ENCODE measurements at places on chromosomes 4 and X.

DNA sequence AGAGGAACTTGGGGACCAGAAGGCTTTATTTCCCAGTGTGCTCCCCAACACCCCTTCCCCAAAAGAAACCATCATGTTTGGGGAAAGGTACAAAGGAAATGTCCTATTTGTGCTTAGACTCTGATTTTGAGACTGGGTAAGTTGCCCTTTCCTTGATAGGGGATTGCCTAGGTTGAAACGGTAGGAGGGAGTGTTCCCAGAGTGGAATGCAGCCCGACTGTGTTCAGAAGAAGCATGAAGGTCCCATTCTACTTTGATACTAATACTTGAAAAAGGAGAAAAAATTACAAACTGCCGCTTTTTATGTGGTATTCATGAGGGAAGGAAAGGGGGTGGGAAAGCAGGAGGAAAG lies 32.4 kb upstream of the TMEM131L start:
- DNase-seq: no peak

DNA sequence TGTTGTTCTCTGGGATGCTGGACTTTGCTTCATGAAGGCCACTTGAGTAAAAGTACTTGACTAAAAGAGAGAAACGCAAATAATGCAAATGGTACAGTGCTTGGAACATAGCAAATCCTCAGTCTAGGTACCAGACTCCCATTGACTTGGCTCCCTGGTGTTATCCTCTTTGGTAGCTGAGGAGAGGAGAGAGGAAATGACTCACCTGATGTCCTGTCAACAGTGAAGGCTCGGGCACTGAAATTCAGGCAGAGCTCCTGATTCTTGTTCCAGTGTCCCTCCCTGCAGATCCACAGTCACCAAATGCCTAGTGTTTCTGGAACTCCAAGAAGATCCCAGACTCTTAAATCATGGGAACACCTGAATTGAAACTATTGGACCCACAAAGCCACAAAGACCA lies 22.5 kb upstream of the TCEAL4 start:
- DNase-seq: no peak

DNA sequence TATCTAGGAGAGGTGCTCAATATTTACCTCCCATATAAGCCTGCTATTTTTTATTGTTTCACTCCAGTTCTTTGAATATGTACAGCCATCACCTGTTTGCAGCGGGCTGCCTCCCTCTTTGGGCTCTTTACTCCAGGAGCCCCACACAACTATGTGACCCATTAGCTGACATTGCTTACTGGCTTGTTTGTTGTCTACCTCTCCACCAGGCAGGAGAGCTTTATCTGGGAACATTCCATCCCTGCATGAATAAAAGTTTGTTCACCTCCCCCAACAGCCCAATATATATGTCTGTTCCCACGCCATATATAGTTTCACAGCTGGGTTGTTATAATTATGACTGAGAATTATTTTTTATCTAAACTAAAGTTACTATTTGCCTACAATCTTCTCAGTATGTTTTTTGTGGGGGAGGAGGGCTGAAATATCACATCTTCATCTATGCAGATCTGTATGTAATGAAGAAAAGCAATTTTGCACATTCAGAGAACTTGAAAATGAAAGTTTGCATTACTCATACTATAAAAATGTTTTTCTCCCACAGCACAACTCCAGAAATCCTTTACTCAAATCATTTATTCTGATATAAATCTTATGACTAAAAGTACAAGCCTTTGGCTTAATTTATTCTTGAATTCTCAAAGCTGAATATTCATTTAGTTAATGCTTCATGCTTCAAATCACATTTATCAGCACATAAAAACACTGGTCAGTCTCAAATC lies 61.2 kb upstream of the DAPP1 start:
- DNase-seq: no peak

GRCh38 chrX:150366951-150367545 lies 3.9 kb downstream of the MAMLD1 start:
- no peak for DNase-seq

DNA sequence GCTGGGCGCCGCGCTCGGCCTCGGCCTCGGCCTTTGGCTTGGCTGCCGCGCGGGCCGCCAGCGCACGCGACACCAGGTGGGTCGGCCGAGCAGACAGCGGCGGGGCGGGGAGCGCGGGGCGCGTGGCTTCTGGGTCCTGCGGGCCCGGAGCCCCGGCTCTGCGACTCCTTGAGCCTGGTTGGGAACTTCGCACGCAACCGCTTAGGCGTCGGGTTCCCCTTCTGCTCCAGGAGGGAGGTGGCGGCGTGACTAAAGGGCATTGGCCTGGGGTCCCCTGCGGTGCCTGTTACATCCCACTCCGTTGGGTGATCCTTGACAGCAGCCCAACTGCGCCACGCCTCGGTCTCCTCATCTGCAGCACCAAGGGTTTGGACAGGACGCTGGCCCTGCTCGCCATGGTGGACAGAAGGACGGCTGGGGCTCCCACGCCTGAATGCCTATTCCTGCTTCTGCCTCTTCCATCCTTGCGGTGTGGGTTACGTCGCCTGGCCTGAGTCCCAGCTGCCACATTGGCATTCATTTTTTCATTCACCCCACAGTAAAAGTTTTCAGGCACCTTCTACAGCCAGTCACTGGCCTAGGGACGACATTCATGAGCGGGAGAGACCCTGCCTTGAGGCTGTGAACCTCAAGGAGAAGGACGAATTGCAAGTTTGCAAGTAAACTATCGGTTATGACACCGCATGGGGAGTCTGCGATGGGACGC lies 631 bp downstream of the EVC start:
- no peak for DNase-seq

- peak; percentile 93 for DNase-seq
Measured at GRCh38 chrX:119852382-119853353, at the start of gene UPF3B. TSS of gene UPF3B (minus strand) at chrX:119852963. CDS start at chrX:119852928, 35 bp downstream.

GRCh38 chr4:111934314-111934713 lies 210.9 kb upstream of the FAM241A start:
- no peak for DNase-seq

GRCh38 chrX:15853586-15854079 lies 980 bp downstream of the AP1S2 start:
- DNase-seq: no peak

GRCh38 chr4:187178084-187178483 lies 454.4 kb upstream of the FAT1 start:
- DNase-seq: no peak

DNA sequence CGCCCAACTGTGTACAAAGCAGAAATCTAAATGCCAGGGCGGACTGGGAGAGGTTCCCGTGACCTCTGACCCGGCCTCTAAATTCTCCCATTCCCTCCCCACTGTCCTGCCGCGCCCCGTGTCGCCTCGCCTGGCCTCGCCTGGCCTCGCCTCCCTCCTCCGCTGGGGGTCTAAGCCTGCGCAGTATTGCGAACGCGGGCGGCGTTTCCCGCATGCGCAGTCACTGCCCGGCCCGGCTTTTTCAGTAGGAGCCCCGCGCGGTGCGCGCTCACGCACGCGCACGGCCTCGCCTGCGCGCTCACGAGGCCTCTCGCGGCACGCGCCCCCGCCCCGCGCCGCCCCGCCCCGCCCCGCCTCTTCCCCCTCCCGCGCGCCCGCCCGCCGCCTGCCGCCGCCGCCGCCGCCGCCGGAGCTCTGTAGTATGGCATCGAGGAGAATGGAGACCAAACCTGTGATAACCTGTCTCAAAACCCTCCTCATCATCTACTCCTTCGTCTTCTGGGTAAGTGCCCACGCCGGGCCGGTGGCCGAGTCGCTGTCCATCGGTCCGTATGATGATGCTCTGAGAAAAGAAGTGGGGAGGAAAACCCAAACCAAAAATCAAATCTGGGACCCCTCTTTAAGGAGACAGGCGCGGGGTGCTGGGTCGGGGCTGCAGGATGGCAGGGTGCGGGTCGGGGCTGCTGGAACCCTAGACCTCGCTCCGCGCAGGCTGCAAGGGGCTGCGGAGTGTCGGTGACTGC lies at the start of gene TSPAN7:
Gene TSPAN7 (plus strand): TSS at position 417 of the 743 bp plus-strand sequence. CDS start 5 bp downstream, at position 422.
- DNase-seq: peak; percentile 61

DNA sequence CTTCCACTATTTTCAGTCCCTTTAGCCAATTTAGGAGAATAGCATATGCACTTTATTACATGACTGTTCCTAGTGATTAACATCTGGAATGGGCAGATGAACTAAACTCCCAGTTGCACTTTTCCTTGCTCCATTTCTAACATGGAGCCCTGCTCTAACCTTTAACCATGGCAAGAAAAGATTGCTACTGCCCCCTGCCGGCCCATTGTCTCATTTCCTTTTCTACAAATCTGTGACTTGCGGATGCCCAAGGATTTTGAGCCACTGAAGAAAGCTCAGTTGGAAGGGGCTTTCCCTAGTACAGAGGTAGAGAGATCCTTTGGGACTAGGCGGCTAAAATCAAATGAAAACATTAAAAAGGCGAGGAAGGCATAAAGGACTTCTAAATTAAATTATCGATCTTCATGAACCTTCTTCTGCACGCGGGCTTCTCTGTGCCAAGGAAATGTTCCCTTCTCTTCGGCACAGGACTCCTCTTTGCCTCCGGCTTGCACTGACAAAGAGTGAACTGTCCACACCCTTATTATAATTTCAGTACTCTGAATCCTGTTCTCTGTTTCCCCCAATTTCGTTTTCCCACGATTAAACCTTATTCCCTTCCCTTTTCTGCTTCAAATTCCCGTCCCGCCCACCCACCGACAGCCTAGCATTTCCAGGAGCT lies 577 bp upstream of the GLRA2 start:
- DNase-seq: no peak
